CD4-positive, alpha-beta T cell treated with Interleukin-12 subunit alpha and Interleukin-12 subunit beta, for 1 hour (primary cell): ENCODE measurements at places on chromosomes 1 and 21.

GRCh38 chr1:7743346-7743745, 27.8 kb upstream of the VAMP3 start:
- no peak for DNase-seq

- DNase-seq: no peak
These were observed 4.4 kb upstream of the SAMD11 start for GRCh38 chr1:919271-919872.

DNA sequence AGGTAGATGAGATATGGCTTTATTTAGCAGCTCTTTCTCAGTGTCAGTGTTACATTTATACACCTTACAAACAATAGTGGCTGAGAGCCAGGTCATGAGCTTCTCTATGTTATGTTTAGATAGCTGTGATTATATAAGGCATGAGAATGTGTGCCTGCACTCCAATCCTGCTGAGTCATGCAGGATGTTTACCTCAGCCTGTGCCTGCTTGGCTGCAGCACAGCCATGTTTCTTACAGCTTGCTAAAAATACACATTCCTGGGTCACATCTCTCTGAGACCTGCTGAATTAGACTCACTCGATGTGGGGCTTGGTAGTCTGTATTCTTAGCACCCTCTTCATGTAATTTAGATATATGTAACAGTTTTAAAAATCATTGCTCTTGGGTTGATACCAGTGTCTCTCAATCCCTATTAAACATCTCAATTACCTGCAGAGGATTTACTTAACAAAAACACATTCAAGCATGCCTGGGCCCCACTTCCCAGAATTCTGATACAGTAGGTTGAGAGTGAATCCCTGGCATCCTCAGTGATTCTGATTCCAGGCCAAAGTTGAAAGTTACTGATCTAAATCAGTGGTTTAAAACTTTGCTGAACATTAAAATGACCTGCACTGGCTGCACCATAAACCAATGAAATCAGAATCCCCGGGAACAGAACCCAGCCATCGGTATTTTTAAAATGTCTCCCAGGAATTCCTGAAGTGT, 107.5 kb downstream of the GDAP2 start:
- DNase-seq: no peak

DNA sequence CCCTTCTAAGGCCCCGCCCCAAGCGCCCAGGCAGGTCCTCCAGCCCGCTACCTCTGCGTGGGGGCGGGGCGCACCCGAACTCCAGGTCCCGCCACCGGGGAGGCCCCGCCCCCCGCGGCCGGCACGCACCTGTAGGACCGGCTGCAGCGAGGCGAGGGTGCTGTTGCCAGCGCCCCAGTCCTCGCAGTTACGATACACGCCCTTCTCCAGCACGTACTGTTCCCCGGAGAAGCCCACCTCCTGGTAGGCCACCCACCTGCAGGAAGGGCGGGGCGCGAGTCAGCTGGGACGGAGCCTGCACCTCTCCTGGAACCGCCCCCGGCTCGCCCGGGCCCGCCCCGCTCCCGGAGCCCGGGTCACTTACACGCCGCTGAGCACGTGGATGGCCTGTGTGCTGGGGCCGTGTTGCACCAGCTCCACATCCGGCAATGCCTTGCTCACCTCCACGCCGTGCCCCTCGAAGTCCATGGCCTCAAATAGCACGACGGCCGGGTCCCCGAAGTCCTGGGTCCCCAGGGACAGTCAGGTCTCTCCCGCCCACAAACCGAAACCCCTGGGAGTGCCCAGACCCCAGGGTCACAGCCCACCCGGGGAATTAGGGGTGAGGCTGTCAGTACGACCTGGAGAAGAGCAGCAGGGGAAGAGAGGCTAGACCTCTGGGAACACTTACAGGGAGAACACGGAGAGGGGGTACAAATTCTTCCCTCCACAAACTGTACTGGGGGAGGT, 17.3 kb downstream of the CRYBG2 start:
- DNase-seq: peak; percentile 92

DNA sequence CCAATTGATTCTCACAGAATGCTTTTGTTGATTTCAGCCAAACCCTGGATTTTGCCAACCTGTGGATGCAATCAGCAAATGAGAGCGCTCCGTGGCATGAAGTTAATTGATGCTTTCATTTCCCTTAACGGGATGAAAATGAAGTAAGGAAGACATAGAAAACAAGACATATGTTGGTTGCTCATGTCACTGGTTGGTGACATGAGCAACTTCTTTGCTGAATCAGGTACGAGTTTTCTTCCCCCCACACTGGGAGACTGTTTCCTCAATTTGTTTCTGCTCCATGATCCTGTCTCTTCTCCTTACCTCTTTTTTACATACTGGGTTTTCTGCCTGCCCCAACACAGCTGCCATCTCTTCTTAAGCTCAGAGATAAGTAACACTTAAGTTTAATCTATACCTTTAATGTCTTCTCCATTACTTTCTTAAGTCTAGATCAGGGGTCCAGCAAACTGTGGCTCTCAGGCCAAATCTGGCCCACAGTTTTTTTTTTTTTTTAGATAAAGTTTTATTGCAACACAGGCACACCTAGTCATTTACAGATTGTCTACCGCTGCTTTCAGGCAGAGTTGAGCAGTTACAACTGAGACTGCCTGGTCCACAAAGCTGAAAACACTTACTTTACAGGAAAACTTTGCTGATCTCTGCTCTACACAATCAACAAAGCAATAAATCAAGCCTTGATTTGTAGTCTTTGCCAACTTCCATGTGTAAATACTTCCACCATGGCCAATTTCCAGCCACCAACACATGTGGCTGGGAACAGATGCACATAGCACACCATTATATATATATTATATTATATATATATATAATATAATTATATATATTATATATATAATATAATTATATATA, 13.3 kb downstream of the GPR157 start:
- no peak for DNase-seq

GRCh38 chr1:224617410-224618355, 1.6 kb downstream of the CNIH3 start:
- no peak for DNase-seq

DNA sequence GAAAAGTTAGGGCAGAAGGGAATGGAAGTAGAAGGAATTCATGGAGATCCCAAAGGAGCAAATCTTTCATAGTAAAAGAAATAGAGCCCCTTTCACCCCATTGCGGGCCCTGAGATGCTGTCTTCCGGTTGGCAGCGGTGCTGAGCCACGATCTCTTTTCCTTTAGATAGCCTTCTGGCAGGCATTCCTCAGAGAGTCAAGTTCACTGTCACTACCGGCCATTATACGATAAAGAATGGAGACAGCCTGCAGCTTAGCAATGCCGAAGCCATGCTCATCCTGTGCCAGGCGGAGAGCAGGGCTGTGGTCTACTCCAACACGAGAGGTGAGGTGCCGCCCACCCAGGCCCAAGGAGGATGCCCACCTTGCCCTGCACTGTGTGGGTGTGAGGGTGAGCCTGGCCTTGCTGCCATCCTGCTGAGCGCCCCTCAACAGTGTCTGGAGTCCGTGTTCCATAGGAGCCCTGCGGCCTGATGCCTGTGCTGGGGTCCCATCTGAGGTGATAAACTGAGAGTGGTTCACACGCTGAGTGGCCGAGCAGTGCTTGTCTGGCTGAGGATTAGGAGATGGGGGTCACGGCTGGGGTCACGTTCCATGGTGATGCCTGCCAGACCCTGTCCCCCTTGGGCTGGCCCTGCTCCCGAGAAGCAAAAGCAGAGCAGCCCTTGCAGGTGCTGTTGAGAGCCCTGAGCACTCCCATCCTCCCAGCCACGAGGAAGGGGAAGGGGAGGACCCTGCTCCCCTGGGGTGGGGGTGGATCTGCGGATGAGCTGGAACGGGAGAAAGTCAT, 20.4 kb upstream of the PWP2 start:
- no peak for DNase-seq

- DNase-seq: peak; percentile 96
These were observed 26.3 kb downstream of the ZBTB17 start for GRCh38 chr1:15949453-15950245.

DNA sequence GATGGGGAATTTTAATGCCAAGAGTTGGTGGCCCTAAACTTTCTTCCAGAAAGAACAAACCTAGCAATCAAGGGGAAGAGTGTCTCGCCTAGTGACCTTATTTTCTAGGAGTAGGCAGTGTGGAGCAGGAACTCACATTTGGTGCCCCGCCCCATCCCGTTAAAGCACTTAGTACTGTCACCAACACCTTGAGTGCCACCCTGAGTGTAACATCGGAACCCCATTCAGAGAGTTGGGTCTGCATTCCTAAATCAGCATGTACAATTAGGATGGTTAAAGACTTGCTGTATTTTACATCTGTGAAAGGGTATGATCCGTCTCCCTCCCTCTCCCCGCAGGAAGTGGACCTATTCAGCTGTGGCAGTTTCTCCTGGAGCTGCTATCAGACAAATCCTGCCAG, 15.5 kb downstream of the ETS2 start:
- DNase-seq: no peak

DNA sequence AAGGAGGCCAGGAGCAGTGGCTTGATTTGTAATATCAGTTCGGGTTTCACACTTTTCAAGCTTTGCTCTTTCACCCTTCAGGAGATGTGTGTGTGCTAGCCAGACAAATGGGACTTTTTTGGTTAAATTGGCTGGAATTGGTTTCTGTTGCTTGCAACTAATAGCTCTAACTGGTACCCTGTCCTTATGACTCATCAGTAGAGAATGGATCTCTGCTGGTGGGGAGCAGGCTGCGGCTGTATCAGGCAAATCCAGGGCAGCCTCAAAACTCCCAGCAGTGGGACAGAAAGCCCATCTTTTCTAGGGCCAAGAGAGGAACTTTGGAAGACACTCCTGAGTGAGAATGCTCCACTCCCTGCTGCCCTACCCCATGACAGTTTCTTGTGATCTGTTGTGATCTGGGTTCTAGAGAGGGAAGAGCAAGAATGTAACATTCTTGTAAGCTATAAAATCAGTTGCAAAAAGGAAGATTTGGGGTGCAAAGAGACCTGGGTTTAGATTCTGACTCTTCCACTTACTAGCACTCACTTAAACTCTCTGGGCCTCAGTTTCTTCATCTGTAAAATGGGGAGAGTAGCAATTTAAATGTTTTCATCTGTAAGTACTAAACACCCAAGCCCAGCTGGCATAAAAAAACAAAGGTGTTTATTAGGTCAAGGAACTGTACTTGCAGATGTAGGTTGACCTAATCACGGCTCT, 257.0 kb upstream of the TMEM51 start:
- no peak for DNase-seq

GRCh38 chr1:69569175-69569541, 1.4 kb downstream of the LRRC7 start:
- no peak for DNase-seq

DNA sequence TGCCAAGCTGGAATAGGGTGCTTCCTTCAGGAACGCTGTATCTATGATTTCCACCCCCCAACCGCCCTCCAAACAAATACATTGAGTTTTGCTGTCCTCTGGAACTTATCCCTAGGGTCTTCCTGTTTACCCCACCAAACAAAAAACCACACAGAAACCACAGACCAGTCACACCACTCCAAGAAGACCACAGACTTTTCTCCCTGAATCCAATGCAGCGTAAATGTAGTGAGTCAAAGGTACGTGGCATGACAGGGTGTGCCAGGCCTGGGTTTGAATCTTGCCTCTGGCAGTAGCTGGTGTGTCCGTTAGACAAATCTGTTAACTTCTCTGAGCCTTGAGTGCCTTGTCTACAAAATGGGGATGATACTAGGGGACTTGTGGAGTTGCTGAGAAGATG, 27.8 kb downstream of the ASAP3 start:
- no peak for DNase-seq

GRCh38 chr1:83717785-83718184, 281.1 kb downstream of the TTLL7 start:
- no peak for DNase-seq

- DNase-seq: no peak
These were observed 41.2 kb downstream of the ACTN2 start for GRCh38 chr1:236727521-236727920.

DNA sequence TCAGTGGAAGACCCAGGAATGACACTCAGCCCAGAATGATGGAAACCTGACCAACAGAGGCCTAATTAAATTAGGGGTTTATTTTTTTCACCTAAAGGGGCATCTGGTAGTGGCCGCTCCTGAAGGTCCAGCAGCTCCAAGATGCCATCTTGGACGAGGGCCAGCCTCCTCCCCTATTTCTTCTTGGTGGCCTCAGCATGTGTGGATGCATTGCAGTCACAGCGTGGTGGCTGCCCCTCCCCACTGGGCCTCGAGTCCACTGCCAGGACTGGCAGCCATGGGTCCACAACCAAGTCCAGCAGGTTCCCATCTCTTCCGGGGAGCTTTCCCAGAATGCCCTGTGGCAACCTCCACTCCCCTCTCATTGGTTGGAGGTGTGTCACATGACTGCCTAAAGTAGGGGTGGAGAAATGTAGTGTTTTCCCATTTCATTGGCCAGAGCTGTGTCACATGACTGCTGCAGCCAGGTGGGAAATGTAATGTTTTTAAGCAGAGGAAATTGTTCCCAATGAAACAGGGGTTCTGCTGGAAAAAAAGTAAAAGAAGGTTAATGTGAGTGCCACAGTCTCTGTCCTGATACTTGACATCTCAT, 628.2 kb downstream of the PTPRU start:
- DNase-seq: no peak

GRCh38 chr1:38527373-38527966, 332.1 kb downstream of the RRAGC start:
- DNase-seq: peak; percentile 42

DNA sequence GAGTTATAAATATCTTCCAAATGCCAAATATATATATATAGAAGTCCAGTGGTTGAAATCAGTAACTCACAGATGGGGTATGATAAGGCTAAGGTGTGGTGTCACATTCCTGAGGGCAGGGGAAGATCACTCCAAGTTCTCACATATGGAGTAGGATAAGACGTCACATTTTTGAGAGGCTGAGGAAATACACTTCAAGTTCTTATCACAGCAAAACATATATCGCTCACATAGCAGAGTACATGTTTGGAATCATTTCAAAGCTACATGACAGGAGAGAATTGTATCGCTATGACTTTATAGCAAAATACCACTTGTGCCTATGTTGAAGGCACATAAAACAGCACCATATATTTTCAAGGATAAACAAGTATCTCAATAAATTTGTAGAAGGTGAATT, 55.1 kb downstream of the RBM11 start:
- DNase-seq: no peak

DNA sequence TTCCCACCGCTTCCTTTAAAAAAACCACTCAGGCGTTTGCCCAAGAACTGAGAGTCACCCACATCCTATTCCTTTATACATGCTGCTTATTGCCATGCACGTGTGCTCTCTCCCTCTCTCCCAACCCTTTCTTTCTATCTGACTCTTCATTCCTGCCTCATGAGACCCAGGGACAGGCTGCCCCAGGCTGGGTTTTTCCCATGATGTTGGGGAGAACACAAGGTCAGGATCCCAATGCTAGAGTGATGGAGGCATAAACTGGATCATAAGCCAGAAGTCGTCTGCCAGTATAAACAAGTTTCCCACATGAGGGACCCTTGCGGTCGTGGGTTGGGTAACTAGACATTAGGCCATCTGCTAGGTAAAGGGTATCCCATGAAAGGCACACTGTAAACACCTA, 64.9 kb downstream of the CD2 start:
- DNase-seq: no peak

GRCh38 chr1:210727709-210728108, 399.0 kb downstream of the HHAT start:
- DNase-seq: no peak

- no peak for DNase-seq
These were observed 24.9 kb upstream of the GRHL3 start for GRCh38 chr1:24294228-24294672.
